ENCODE measurements at places on chromosomes 5 and 9.

DNA sequence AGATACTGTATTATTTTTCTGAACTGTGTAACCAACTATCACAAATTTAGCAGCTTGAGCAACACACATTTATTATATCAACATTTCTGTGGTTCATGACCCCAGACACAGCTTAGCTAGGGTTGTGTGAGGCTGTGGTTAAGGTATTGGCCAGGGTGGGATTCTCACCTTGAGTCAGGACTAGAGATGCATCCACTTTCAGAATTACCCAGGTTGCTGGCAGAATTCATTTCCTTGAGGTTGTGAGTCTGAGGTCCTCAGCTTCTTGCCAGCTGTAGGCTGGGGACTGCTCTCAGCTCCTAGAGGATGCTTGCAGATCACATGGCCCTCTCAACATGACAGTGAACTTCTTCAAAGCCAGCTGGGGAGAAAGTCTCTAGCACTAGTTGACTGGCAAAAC, 122.5 kb upstream of the RASGRF2 start:
- peak; percentile 13 for DNase-seq

DNA sequence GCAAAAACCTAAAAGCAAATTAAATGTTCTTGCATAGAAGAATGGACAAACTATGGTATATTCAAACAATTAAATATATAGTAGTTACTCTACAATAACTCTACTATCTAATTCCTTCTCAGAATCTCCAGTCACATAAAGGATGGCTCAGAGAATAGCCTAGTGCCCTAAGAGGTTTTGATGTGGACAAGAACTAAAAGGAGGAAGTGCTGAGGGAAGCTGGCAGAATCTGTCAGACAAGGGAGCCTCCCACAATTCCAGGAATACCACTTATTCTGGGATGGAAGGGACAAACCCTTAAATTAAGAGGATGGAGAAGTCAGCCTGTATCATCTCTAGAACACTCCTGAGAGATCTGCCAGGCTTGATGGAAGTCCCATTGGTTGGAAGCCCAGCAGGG, 30.4 kb downstream of the TNFSF8 start:
- no peak for DNase-seq

- DNase-seq = no peak
Measured at GRCh38 chr9:97703437-97704344, 6.6 kb upstream of the XPA start.

GRCh38 chr9:98925956-98926355, 17.8 kb upstream of the COL15A1 start:
- no peak for DNase-seq

Data from GM12891 (cell line).